Activated CD8-positive, alpha-beta memory T cell treated with anti-CD3 and anti-CD28 coated beads for 1 hour (primary cell): ENCODE measurements at places on chromosomes 4 and X.

- no peak for DNase-seq
Measured at GRCh38 chr4:148654131-148654530, 211.9 kb upstream of the NR3C2 start.

GRCh38 chr4:145656156-145656555, 23.8 kb upstream of the C4orf51 start:
- DNase-seq, result no peak

GRCh38 chr4:7487502-7487901, 52.8 kb upstream of the PSAPL1 start:
- DNase-seq, result no peak

- no peak for DNase-seq
Measured at GRCh38 chr4:1233641-1234308, 15.2 kb downstream of the CTBP1 start.

DNA sequence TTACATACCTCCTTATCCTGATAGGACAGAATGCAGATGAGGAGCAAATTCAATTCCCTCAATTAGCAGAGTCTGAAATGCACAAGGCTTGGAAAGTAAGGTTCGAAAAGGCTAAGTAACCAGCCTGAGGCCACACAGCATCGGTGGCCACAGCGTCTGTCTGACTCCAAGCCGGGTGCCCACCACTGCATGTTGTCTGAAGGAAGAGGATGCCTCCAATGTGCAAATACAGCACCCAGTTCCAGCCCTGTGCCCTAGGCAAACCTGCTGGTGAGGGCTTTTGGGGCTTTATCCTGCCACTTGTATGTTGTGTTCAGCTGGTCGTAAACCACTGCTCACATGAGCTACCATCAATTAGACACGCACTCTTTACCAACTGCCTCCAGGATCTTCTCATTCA, 48.6 kb upstream of the PPP2R2C start:
- DNase-seq, result no peak

DNA sequence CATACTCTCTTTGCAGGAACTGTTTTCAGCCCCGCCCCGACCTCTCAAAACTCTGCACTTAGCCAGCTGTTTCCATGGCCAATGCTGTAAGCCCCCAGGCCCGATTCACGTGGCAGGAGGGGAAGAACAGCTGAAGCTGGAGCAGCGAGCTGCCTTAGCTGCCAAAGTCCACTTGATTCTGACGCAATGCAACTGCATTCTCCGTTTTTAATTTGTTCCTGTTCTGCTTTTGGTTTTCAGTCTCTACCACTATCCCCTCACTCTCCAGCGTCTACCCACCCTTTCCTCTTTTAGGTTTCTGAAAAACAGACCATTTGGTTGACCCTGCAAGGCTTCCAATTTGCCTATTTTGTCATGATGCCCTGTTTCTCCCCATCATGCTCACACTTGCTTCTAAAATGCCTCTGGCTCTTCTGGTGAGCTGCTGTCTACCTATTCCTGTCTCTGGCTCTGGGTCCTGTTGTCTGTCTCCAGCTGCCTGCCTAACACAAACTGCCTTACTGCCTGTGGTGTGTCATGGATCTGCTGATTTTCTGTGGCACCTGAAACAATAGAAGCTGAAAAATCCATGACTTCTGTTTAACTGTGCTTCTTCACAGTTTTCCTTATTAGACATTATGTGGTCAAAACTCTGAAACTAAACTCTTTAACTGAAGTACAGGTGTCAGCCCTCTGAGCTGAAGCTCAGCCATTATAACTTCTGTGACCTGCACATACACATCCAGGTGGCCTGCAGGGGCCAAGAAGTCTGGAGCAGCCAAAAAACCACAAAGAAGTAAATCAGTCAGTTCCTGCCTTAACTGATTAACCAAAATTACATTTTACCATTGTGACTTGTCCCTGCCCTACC, 160.5 kb upstream of the AGTR2 start:
- no peak for DNase-seq

DNA sequence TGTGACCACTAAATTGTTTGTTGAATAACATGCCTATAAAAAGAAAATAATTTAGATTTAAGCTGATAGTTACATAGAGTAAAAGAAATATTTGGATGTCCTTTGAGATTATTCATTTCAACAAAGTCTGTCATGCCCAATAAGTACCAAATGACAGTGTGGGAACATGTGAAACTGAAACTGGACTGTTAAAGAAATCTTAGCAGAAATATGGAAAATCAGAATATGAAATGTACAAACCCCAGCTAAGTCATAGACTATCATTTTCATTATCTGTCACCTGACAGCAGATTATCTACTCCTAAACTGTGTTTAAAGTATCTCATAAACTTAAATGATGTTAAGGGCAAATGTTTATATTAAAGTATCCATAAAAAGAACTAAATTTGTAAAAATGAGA, 437.8 kb upstream of the FAM241A start:
- no peak for DNase-seq

- no peak for DNase-seq
Measured at GRCh38 chrX:17242470-17242869, 132.5 kb upstream of the NHS start.

DNA sequence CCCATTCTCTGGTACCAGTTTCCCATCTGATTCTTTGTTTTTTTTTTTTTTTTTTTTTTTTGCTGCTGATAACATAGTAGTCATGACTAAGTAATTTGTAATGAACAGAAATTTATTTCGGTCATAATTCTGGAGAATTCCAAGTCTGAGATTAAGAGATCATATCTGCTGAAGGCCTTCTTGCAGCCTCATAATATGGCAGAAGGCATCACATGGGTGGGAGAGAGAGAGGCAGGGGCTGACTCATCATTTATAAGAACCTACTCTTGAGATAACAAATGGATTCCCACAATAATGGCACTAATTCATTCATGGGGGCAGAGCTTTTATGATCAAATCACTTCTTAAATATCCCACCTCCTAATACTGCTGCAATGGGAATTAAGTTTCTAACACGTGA, 1034.3 kb downstream of the STIM2 start:
- DNase-seq, result no peak

GRCh38 chr4:91288702-91289311, 1015.0 kb upstream of the GRID2 start:
- DNase-seq, result no peak

DNA sequence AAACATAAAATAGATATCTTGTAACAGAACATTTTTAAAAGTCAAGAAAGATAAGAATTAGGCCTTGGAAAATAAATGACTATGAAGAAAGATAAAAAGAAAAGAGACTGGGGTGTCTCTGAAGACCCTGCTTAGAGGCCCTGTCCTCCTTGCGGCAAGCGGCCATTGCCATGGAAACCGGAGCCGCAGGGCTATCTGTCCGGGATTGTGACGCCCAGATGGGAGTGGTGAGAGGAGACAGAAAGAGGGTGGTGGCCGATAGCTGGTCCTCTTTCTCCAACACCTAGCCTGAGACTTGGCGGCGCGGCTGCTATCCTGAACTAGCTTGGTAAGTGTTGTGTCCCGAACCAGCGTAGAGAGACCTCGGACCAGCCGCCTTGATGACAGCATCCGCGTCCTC, at the start of gene DUSP21:
DUSP21 (plus strand) TSS at position 269 of the 400 bp plus-strand sequence; CDS start at position 381, 112 bp downstream.
- DNase-seq, result no peak
